ENCODE measurements at places on chromosomes 3 and 15.

DNA sequence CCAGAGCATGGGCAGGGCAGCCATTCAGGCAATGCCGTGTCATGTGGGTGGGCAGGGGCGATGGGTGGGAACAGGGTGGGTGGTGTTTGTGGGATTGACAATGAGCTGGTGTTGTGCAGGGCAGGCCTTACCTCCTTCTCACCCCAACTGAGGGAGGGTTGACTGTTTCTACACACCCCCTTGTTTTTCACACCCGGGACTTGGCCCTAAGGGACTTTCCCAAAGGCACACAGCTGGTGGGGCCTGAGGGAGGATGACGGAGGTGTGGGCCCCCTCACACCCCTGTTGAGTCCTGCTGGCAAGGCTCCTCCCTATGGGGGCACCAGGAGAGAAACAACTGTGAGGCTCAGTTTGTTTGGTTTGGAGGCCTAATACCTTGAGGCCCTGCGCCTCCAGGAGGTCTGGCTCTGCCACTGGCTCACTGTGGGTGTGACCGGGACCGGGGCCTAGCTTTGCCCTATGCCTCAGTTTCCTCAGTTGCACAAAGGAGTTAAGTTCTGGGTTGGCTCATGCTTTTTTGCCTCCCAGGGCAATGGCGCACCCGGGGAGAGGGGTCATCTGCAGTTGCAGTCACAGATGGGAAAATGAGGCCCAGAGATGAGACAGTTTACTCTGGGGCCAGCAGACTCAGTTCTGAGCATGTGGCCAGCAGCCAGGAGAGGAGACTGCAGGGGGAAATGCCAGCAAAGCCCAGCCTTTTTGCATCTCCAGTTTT is 5.1 kb upstream of the DNAH1 start:
- DNase-seq = no peak

- no peak for DNase-seq
These were observed 329.8 kb downstream of the MCTP2 start for GRCh38 chr15:94561036-94561689.

GRCh38 chr3:31442755-31443154 is 90.0 kb upstream of the STT3B start:
- no peak for DNase-seq

DNA sequence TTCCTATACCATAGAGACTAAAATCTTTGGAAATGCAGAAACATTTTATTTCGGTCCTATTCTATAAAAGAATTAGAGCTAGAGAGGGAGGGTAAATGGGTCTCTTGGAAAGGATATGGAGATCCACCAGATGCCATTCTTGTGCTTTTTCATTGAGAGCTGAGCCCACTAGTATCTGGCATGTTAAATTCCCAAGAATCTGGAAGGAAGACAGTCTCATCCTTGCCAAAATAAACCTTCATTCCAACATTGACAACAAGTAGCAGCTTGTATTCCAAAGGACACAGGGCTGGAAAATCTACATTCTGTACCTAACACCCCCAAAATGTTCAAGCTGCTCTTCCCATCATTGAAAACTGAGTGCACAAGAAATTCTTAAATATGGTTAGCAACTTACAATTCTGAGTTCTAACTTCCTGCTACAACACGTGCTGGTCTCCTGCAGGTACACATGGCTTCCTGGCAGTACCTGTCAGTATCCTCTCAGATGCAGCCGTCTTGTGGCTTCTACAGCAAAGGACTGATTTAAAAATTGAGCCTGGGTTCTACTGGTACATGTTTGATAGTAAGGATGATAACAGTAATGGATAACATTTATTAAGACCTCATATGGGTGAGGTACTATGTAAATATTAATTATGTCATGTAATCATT is 348.1 kb downstream of the SV2B start:
- DNase-seq = no peak

- no peak for DNase-seq
These were observed 107.5 kb downstream of the EOMES start for GRCh38 chr3:27614592-27614991.

DNA sequence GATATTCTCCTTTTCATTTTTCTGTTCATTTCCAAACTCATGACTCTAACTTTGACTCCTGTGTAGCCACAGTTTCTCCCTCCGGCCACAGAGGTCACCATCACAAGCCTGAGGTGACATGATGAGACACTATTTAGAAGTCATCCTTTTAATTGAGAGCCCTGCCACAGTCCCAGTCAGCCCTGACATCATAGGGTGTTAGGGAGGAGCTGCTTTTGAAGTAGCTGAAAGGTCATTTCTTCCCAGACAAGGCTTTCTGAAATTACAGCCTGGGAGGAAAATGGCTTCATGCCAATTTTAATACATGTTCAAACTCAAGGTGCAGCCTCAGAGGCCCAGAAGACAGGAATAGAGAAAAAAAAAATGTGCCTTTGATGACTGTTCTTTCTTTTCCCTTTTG is 532.8 kb upstream of the TGFBR2 start:
- DNase-seq = no peak

DNA sequence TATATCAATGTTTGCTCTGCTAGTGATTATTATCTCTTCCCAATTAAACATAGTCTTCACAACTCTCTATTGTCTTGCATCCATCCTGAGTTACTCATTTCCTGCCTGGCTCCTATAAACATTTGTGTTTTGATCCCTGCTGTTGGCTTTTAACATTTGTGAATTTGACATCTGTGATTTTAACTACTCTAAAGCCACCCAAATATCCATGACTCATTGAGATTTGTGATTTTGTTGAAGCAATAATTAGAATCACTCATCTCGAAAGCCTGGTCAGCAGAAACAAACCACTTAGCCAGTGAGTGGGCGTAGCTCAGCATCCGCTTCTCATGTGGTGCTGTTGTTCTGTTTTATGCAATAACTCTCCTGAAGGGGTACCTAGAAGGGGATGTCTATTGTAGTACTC is 174.3 kb upstream of the ZBTB20 start:
- DNase-seq = no peak

DNA sequence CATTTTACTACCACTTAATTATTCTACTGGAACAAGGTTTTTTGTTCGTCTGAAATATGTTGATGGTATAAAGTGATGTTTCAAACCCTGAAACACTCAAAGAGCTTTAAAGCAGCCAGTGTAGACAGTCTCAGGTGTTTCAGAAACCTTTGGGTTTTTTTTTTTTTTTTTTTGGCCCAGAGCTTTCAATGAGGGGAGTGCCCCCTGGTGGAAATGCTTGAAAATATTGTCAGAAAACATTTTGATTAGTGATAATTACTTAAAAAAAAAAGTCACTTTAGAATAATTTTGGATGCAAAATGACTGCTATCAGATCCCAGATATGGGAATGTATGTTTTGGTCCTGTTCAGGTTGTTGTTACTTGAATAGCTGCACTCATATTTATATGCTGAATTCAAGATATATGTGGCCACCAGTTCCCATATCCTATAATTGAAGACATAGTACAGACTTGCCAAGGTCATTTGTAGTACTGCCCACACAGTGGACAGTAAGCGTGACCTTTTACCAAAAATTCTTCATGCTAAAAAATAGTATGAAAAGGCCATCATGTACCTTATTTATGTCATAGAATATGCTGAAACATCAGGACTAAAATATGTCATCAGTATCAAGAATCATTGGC is 35.9 kb downstream of the SATB1 start:
- DNase-seq = no peak

DNA sequence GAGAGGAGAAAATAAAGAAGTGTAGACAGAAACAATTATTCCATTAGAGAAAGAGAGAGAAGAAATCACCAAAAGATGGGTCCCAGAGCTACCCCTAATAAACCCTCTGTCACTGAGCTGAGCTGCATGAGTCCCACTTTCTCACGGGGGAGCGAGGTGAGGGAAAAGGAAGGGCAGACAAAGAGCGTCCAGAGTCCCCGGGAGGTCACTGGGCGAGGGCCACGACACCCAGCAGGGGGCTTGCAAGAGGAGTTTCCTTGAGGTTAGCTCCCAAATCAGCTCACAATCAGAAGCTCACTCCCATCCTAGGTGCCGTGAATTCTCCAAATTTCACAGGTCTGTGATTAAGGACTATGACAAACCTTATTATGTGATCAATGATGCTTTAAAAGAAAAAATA is 62.3 kb downstream of the XXYLT1 start:
- no peak for DNase-seq

- no peak for DNase-seq
These were observed 4.8 kb upstream of the SACM1L start for GRCh38 chr3:45684327-45684892.

GRCh38 chr15:82098674-82099073 is 52.9 kb upstream of the MEX3B start:
- no peak for DNase-seq

- DNase-seq = no peak
These were observed 373.3 kb upstream of the RBMS3 start for GRCh38 chr3:28907616-28908015.

- no peak for DNase-seq
These were observed 162.2 kb downstream of the ATP10A start for GRCh38 chr15:25700916-25701315.

DNA sequence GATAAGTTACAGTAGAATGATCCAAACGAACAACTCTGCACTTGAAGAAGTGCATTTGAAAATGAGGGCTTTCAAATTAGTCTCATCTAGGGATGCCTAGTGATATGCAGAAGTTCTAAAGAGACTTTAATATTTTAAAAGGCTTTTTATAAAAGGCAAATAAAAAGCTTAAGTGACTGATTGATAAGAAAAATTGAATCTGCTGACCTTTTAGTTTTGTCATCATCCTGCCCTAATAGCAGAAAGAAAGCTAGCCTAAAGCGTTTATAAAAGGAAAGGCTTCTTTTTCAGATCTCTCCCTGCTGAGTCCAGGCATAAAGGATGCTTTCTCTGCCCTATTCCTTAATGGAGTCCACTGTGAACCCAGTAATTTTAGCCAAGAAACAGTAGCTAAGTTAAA is 72.7 kb upstream of the ALDH1L1 start:
- no peak for DNase-seq

DNA sequence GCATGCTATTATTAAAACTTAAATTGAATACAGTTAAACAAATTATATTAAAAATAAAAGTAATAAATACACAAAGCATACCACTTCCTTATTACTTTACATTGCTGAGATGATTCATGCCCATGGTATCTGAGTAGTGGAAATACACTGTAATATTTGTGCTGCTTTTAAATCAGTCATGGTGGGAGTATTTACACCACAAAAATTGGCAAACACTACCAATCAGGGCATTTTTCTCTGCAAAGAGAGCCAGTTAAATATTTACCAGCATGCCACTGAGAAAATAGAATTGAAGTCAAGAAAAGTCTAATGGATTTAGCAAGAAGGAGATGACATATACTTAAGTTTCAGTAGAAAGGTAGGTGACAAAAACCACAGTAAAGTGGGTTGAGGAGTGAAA is 19.6 kb downstream of the PPARG start:
- DNase-seq = no peak

GRCh38 chr3:70980646-70981170 is 602.8 kb downstream of the FOXP1 start:
- no peak for DNase-seq

DNA sequence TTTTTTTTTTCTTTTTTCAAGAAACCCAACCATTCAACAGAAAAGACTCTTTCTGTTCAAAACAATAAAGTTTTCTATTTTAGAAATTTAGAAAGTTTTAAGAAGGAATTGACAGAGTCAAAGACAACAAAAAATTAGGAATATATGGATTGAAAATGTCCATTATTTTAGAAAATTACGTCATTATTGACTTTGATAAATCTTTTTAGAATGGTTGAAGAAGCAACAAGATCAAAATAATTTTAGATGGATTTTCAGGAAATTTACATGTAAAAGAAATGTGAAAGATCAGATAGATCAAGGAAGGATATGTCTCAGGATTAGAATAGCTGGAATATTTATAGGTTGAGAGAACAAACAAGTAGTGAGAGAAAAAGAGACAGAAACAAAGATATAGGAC is 8.4 kb upstream of the KCNH8 start:
- DNase-seq = no peak

GRCh38 chr3:159854500-159855124 is 134.0 kb upstream of the IL12A start:
- peak; percentile 67 for DNase-seq

GRCh38 chr3:19074257-19074900 is 73.9 kb upstream of the KCNH8 start:
- peak; percentile 84 for DNase-seq

DNA sequence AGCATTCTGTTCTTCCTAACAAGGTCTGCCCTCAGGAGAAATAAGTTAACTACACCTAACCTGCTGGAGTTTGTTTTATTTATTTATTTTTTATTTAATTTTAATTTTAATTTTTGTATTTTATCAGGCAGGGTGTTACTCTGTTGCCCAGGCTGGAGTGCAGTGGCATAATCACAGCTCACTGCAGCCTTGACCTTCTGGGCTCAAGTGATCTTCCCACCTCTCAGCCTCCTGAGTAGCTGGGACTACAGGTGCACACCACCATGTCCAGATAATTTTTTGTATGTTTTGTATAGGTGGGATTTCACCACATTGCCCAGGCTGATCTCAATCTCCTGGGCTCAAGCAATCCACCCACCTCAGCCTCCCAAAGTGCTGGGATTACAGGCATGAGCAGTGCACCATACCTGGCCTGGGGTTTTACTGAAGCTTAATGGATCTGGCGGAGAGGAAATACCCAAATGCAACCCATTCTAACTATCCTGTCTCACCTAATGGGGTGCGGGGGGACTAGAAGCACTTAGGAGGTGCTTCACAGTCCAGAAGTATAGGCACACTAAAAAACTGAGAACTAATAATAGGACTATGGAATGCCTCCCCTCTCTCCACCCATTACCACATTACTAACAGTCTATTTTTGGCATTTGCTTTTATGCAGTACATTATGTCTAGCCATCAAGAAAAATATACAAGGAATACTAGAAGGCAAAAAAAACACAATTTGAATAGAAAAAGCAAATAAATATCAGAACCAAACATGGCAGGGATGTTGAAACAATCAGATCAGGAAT is 61.4 kb downstream of the TTBK2 start:
- DNase-seq = no peak

GRCh38 chr3:50173685-50174516 is 17.5 kb upstream of the GNAT1 start:
- no peak for DNase-seq

- DNase-seq = no peak
These were observed 225.7 kb downstream of the MEX3B start for GRCh38 chr15:81819924-81820635.

GRCh38 chr3:51668756-51669155 is 2.3 kb upstream of the TEX264 start:
- DNase-seq = no peak

DNA sequence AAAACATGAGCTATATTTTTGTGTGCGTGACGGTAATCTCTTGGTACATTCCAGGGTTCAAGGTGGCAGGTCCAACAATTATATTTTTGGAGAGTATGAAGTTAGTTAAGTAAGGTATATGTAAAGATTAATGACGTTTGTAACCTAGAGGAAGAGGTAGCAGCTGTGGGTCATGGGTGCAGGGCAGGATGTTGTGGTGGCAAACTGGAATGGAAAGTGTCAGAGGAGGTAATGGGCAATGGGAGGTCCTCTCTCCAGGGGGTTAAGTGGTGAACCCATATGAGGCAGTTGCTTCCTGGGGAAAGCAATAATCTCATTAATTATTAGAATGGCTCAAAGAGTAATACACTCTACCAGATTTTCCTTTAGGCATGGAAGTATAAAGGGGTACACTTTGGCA is 1.0 kb upstream of the CD200R1L start:
- no peak for DNase-seq
